ENCODE measurements at places on chromosomes 7 and 10.

DNA sequence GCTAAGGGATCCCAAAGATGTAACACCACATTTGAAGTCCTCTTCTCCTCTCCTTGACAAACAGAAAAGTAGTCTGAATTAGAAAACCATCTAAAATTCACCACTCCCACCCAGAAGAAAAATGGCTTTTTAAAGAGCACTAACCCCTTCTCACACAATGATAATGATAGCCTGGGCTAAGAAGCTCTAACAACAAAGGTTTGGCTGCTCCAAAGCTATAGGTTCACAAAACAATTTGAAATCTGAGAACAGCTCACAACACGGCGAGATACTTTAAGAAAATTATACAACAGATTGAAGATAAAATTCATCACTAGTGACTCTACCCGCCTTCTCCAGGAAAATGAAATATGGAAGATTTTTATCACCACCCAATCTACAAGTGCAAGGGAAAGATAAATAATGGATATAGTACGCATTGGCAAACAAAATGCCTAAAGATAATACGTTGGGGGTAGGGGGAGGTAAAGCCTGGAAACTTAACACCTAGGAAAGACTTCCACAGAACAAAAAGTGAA is 7.4 kb downstream of the ITGB1 start:
- DNase-seq: no peak

DNA sequence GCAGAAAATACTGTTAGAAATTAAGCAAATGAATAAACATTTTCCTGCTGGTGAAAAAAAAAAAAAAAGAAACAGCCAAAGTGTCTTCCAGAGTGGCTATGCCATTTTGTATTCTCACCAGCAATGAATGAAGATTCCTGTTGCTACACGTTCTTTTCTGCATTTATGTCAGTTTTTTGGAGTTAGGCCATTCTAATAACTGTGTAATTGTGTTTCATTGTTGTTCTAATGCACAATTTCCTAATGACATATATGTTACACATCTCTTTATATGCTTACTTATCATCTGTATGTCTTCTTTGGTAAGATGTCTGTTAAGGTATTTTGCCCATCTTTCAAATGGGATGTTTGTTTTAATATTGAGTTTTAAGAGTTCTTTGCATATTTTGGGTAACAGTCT is 213.7 kb downstream of the ITGB1 start:
- DNase-seq: no peak

DNA sequence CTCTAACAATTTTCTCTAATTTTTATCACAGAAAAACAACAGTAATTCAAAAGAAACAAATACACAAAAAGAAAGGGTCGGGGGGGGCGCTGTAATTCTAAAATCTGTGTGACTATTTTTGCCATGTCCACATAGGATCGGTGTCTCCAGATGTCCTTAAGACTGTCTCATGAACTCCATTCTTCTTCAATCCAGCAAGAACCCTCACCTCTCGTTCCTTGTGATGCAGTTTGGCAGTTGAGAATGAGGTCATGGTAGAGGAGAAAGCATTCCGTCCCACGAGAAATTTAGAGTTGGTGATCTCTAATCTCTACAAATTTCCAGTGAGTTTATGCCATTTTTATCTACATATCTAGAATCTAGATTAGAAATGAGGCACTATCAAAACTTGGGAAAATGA is 394.7 kb downstream of the TFEC start:
- no peak for DNase-seq

GRCh38 chr7:69438584-69439412 is 159.5 kb upstream of the AUTS2 start:
- no peak for DNase-seq

DNA sequence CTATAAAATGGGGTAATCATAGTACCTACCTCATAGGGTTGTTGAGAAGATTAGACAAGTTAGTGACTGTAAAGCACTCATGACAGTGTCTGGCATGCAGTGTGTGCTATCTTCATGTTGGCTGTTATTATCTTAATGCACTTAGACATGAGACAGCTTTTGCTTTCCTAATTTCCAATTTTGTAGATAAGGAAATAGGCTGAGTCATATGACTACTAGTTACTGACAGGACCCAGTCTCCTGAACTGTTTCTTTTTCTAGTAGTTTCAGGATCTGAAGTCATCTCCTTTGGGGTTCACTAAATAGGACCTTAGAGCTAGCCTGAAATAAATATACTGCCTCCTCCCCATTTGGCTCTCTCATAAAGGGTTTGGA is 74.2 kb downstream of the SNX10 start:
- no peak for DNase-seq

GRCh38 chr7:82156168-82156567 is 287.4 kb downstream of the CACNA2D1 start:
- DNase-seq: no peak

- no peak for DNase-seq
Observed at GRCh38 chr10:49562893-49563292, 24.0 kb upstream of the ERCC6 start.

- no peak for DNase-seq
Observed at GRCh38 chr10:71742301-71743088, 22.9 kb upstream of the C10orf105 start.

DNA sequence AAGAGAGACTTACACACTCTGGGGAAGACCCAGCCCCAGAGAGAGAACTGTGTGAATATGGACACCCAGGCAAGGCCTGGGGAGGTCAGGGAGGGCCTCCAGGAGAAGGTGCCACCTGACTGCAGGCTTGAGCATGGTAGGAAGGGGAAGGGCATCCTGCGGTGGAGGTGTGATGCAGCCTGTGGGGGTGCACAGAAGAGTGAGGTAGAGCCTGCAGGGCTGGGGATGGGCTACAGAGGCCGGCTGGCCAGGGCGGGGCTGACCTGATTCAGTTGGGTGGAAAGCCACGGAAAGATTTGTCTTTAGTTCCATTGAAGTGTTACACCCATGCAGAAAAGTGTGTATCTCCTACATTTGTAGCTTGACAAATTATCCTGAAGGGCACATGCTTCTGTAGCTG is 47.6 kb downstream of the ZMIZ1 start:
- DNase-seq: peak; percentile 47

GRCh38 chr7:40716052-40716451 is 581.2 kb downstream of the SUGCT start:
- DNase-seq: no peak

DNA sequence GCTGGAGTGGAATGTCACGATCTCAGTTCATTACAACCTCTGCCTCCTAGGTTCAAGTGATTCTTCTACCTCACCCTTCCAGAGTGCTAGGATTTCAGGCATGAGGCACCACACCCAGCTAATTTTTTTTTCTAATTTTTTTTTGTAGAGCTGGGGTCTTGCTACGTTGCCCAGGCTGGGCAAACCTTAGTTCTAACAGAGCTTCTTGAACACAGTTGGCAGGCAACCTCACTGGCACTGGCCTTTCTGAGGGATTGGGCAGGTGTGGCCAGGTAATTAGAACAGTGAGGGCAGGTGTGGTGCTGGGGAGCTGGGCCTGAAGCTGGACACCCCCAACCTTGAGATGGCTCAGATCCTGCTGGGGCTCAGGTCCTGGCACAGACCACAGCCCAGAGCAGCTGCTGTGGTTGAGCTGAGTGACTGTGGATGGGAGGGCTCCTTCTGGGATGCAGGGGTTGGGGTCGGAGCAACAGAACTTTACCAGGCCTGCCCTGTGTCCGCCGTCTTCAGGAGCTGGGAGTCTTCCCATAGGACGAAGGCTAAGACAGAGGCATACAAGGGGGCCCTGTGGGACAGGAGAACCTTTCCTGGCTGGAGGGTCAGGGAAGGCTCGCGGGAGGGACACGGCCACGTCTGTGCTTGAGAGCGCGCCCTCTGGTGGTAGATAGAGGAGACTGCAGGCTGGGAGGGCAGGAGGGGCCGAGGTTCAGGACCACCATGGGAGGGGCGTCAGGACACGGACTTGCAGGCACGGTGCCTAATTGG is 48.2 kb downstream of the COL26A1 start:
- peak; percentile 59 for DNase-seq

DNA sequence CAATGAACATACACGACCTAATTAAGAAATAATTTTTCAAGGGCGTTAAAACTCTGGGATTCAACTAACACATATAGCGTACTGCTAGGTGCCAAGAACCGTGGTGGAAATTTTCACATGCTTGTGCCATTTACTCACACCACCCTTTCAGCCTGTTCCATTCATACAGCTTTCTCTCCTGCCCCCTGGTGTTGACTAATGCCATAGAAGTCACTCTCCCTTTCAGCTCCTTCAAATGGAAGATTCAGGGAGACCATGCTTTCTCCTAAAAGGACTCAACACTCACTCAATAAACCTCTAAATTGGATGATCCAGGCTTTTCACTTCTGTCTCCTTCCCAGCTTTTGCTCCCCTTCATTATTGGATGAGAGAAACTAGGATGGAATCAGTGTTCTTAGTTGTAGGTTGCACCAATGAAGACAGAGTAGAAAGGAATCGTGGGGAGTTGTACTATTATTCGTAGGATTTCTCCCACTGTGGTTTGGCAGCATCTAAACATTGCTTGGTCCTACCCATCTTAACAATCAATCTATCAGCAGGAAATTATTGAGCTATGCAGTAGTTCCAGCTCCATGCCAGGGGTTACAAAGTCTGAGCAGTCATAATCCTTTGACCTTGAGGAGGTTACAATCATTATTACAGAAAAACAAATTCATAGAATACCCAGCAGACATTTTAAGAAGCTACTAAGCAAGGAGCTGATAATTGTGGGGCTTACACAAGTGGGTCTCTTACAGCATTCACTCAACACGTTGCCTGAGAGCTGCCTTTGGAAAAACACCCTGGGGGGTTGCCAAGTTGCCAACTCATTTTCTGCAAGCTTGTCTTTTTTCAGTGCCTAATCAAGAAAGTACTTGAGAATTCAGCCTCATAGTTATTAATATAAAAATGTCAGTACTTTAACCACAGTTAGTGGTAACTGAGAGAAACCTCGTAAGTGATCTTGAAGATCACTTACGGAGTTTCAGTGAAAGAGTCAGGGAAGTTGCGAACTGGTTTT is 2.8 kb upstream of the PPP1R3C start:
- DNase-seq: peak; percentile 47

DNA sequence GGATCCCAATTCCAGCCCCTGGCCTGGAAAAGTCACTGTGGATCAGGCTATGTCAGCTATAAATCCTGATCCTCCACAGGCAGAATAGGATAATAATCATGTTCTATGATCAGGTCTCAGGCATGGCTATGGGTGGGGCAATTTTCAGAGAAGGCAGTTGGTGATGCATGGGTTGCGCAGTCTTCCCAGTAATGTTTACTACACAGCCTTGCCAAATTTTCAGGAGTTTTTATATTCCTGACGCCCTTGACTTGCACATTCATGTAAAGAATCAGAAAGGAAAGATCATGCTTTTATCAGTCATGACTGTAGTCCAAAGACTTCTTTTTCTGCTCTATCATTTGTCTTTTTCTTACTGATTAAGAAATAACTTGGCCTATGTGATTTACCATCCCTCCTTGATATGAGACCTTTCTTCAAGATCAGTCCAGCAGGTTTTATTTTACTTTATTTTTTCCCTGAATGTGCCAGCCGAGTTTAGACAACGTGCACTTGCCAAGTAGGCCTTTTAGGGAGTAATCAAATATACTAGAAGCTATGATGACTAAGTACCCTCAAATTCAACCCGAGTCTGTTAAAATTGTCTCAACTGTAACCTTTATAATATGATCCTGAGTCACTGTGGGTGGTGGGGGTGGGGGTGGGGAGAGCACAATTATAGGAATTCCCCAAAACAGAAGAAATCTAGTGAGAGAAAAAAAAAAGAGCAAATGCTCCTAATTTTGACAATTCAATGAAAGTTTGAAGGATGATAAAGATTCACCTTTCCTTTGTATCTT is 31.9 kb downstream of the ARL4A start:
- no peak for DNase-seq

GRCh38 chr7:131164025-131164925 is 163.4 kb upstream of the MKLN1 start:
- no peak for DNase-seq

All from stimulated activated naive CD8-positive, alpha-beta T cell treated with anti-CD3 and anti-CD28 coated beads, Interleukin-15, Interleukin-2, amounts not matched to agents 100 U/mL and 50 U/mL, for 24 hours (primary cell).